Coronary artery (tissue), 2 donors: ENCODE measurements at places on chromosomes 12 and 14.

GRCh38 chr12:112422531-112422930 is 3.8 kb downstream of the PTPN11 start:
- no peak for DNase-seq

GRCh38 chr12:97275728-97276590 is 186.6 kb upstream of the RMST start:
- DNase-seq: no peak

DNA sequence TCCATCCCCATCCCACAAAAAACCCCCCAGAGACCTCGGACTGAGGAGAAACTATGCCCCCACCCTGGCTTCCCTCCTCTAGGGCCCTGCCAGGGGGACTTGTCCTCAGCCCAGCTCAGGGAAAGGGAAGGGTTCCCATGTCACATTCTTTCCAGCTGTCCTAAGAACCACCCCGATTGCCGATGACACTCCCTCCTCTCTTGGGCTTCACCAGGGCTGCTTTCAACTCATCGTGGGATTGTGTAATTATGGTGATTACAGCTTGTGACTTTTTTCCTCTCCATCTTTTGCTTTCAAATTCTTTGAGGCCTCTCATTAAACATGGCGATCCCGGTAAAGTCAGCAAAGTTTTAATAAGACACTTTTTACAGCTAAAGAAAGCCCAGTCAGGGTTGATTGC is 344.0 kb downstream of the DPF3 start:
- DNase-seq: no peak

- no peak for DNase-seq
Observed at GRCh38 chr12:70962226-70962794, 41.8 kb upstream of the PTPRR start.

- DNase-seq: no peak
Observed at GRCh38 chr14:35339761-35340406, 47.7 kb downstream of the PSMA6 start.

DNA sequence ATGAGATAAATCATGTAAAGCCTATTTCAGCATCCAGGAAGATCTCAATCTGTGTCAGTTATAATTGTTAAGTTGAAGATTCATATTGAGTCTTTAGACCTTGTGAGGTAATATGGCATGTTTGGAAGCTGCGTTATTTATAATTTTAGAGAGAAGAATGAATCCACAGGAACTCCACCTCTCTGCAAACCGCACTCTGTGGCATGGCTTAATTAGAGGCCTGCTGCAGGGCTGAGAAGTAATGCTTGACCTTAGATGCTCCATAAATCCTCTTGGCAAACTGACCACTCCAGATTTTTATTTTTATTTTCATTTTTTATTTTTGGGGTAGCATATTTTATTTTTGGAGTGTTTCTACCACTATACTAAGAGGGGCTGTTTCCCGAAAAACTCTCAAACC is 28.8 kb downstream of the BCAT1 start:
- no peak for DNase-seq

DNA sequence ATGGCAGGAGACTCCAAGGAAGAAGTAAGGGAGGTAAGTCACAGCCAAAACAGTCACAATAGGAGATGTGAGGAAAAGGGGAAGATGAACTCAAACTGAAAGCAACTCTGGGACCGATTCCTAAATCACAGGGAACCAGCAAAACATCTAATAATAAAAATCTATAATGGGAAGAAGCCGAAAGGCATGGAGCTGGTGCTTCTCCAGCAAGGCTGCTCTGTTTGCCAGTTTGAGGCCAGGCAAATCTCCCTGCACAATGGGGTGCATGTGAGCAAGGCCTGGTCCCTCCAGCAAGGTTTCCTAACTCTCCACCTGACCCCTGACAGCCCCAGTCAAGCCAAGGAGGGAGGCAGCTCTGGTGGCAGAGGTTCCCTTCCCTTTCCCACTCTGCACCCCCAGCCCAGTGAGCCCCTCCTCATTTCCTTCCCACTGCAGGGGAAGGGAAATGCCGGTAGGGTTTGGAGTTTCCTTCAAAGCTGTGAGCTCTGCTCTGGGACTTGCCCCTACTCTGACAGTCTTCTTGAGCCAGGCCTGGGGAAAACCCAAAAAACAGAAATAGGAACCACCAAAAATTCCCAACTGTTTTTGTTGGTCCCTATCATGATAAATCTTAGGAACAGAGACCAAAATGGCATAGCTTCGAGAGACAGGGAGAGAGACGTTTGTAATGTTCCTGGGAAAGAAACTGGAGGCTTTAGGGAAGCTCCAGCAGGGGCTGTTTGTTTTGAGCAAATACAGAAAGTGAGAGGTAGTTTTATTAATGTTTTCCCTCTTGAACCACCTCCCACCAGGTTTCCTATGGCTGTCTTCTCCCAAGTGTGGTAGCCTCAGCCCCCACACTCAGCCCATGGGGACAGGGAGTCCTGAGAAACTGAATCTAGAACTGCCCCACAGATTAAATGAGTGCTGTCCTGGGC is 34.6 kb downstream of the FMNL3 start:
- DNase-seq: no peak

- no peak for DNase-seq
Observed at GRCh38 chr12:91388573-91388972, 206.0 kb upstream of the DCN start.

GRCh38 chr14:55245657-55246268 is 25.5 kb upstream of the FBXO34 start:
- DNase-seq: no peak

DNA sequence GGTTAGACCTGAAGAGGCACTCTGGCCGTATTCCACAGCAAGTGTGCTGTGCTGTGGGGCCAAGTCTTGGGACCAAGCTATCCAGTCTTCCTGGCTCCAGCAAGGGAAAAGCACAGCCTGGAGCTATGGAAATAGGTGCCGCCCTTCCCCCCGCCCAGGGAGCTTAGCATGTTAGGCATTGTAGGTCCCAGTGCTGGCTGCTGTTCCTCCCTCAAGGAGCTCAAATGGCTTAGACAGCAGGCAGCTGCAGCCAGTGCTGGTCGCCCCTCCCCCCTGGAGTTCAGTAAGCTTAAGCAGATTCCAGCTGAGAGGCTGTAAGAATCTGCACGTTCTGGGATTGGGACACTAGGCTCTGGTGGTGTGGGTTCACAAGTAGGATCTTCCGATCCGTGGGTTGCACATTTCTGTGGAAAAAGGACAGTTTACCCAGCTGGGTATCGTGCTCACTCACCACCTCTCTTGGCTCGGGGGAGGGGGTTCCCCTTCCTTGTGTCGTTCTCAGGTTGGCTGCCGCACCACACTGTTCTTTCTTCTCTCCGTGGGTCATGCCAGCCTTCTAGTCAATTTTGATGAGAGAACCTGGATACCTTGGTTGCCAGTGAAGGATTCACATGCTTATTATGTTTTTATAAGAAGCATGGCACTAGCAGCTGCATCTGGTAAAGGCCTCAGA is 127.3 kb downstream of the CNTN1 start:
- DNase-seq: no peak
